ENCODE measurements at places on chromosomes 11 and 22. TPM values are rescaled to one million over a fixed set of nuclear protein-coding genes. Genes with fewer than 3 reads are reported as not detected.

DNA sequence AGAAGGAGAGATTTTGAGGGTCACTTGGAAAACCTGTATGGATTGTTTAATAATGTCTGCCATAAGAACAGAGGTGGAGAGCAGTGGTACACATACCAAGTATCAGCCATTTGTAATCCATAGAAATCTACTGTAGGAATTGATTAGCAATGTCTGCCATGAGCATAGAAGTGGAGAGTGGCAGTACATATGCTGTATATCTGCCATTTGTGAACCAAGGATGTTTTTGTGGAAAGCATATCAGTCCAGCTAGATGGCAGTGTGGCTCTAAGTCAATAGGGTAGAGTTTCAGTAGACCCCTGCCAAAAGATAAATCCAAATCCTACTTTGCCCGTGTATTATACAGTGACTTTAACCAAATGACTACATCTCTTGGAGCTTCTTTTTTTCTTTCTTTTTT, 82.9 kb upstream of the SEZ6L start:
- no peak for DNase-seq

DNA sequence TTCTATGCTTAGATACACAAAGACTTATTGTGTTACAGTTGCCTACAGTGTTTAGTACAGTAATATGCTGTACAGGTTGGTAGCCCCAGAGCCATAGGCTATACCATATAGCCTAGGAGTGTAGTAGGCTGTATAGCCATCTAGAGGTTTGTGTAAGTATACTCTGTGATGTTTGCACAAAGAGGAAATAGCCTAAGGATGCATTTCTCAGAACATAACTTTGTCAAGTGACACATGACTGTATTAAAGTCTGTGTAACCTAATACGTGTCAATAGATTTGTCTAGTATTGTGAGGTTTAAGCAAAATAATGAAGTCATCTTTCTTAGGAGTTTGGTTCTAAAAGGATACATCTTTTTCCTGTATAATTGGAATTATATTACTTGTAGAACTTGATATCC, 5.5 kb downstream of the ZC3H12C start:
- DNase-seq: no peak

DNA sequence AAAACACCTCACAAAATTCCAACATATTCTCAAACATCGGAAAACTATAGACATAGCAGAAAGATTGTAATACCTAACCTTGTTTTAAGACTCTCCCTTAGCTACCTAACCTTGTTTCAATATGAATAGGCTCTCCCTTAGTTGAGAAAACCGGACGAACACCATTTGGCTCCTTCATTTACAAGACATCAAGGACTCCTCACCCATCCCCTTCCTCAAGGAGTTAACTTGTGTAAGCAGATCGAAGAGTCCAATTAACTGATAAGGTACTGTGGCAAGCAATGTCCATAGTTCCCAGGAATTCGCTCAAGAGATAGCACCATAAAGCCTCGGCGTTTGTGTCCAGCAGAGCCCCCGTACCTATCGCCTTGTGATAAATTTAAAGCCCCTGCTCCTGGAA, 4.6 kb upstream of the ACRV1 start:
- DNase-seq: no peak

DNA sequence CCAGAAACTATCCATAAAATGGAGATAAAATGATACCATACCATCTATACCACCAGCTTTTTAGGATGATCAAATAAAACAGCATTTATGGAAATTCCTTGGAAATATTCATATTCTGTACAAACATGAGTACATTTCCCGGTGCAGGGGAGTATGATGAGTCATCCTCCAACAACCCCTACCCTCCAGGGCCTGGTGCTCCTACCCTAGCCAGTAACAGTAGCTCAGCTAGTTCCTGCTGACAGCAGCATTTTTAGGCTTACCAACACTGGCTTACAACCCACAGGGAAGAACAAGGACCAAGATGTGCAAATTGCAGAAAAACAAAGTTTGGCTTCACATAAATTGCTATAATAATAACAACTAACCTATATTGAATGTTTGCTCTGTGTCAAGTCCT, 406.2 kb upstream of the CADM1 start:
- DNase-seq: no peak

Gene CHRNA10
- not detected for total RNA-seq

- DNase-seq: no peak
Measured at GRCh38 chr22:45880716-45881523, 96.0 kb downstream of the WNT7B start.

GRCh38 chr11:66328302-66329144, 7.7 kb downstream of the RIN1 start:
- no peak for DNase-seq

DNA sequence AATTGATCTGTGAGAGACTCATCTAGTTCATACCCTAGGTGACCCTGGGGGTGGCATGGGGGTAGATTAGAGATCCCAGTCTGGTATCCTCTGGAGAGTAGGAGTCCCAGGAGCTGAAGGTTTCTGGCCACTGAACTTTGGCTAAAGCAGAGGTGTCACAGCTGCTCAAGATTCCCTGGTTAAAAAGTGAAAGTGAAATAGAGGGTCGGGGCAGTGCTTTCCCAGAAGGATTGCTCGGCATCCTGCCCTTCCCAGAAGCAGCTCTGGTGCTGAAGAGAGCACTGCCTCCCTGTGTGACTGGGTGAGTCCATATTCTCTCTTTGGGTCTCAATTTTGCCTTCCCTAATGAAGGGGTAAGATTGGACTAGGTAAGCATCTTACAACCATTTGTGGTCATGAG, 653 bp downstream of the IL18BP start:
- no peak for DNase-seq

DNA sequence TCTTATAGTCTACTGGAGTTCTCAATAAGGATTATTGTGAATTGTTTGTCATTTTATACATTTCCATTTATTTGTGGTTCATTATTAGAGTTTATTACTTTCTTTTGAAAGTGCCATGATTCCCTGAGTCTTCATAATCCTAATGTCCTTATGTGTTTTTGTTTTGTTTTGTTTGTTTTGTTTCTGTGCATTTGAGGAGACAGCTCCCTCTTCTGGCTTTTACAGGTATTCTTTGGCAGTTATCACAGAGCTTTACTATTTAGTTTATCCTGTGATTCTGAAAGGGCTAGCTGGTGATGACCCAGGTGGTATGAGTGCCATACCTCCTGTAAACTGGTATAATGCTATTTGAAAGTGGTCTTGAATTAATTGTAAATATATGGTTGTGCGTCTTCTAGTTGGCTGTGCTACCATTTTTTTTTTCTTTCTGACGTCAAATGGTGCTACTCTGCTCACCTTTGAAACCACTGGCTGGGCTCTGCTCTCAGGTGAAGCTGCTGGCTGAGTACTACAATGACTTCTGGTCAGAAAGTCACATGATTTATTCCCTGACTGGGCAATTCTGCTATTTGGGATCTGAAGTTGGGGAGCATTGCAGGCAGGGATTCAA, 751.2 kb downstream of the JRKL start:
- no peak for DNase-seq

DNA sequence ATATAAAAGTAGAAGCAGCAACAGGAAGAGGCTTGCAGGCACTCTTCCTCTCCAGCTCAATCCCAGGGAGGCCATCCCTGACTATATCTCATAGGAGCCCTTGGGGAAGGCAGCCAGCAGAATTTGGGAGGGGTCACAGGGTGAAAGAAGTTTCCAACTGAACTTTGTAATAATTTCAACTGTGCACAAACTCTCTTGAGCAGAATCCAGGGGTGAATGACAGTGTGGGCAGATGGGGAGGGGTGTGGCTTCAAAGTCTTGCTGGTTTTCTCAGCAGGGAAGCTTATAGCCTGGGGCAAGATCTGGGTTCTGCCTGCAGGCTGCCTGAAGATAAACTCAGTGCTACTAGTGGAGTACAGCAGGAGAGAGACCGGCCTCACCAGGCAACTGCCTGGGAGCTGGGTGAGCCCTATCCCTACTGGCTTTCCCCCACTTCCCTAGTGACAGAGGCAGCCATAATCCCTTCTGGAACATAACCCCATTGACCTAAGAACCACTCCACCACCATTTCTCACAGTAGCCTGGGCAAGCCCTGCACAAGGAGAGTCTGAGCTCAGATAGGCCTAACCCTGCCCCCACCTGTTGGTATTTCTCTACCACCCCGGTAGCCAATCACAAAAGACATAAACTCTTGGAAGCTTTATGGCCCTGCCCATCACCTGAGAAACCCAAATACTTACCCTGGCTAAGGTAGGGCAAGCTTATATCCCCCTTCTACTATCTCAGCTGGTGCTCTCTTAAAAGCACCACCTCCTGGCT, 17.8 kb upstream of the TTC12 start:
- no peak for DNase-seq

DNA sequence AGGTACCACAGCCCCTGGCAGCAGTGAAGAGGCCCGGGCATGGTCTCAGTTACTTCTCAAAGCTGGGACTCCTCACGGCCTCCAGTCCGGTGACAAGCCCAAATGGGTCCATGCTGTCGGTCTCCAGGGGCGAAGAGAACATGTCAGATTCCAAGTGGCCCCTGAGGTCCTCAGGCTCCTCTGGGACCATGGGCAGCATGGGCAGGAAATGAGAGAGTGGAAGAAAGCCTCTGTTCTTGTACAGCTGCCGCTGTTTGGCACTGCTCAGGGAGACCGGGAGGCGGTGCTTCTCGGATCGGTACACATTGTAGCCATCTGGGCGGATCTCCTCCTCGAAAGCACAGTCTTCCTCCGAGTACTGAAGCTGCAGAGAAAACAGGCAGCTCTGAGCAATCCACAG, 4.6 kb downstream of the FGF19 start:
- no peak for DNase-seq

Gene HPS4
- 28.5 TPM for total RNA-seq

GRCh38 chr22:46348099-46348695, 12.7 kb downstream of the TRMU start:
- DNase-seq: no peak

- DNase-seq: no peak
Measured at GRCh38 chr11:108880510-108880909, 215.6 kb downstream of the DDX10 start.

DNA sequence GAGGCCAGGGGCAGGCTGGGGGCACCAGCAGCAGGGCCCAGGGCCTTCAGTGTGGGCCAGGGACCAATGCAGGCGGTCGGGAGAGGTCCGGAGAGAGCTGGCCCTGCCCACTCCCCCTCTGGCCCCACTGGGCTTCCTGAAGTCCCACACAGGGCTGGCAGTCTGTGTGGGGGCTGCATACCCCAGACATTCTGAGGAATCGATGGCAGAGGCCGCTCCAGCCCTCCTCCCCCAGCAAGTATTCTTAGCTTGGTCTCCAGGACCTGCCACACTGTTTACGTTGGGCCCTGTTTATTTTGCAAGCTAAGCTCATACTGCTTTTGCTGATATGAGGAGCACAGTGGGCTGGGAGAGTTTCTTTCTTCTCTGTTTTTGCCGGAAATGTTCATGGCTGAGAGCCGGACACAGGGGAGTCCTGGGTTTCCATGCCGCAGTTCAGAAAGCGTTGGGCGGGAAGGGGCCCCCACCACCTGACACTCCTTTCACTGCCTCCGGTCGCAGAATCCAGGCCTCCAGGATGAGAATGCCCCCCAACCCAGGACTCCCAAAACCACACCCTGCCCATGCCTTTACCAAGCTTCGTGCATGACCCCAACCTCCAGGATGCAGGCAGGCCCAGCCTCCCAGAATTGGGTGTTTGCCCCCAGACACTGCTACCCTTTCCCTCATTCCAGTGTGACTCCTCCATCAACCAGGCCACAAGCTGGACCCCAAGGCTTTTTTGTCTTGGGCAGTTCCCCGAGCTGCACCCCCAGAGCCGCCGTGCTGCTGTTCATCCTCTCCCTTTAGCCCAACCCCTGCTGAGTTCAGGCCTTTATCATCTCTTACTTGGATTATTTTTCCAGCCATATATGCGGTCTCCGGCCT, 81.8 kb upstream of the KCNQ1OT1 start:
- DNase-seq: no peak

- no peak for DNase-seq
Measured at GRCh38 chr11:17561526-17561925, 14.5 kb downstream of the OTOG start.

DNA sequence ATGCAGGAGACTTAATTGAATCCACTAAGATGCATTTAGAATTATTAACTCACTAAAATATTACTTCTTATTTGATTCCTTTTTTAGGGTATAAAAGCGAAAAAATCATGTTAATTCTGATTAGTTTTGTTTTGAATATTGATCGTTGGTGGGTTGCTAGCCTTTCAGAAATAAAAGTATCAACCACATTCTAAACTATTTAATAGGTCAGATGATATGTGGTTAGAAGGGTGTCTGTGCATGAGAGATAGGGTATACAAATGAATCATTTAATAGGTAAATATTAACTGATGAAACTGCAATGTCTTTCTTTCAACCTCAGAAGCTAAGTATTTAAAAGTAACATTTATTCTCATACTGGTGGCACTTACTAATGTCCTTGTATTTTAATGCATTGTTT, 515.1 kb downstream of the CNTN5 start:
- no peak for DNase-seq

Gene KBTBD3
- 2.0 TPM for total RNA-seq

GRCh38 chr11:130129922-130130321, 29.7 kb upstream of the ST14 start:
- no peak for DNase-seq

- DNase-seq: no peak
Measured at GRCh38 chr22:23516304-23516703, 63.8 kb downstream of the IGLL1 start.

DNA sequence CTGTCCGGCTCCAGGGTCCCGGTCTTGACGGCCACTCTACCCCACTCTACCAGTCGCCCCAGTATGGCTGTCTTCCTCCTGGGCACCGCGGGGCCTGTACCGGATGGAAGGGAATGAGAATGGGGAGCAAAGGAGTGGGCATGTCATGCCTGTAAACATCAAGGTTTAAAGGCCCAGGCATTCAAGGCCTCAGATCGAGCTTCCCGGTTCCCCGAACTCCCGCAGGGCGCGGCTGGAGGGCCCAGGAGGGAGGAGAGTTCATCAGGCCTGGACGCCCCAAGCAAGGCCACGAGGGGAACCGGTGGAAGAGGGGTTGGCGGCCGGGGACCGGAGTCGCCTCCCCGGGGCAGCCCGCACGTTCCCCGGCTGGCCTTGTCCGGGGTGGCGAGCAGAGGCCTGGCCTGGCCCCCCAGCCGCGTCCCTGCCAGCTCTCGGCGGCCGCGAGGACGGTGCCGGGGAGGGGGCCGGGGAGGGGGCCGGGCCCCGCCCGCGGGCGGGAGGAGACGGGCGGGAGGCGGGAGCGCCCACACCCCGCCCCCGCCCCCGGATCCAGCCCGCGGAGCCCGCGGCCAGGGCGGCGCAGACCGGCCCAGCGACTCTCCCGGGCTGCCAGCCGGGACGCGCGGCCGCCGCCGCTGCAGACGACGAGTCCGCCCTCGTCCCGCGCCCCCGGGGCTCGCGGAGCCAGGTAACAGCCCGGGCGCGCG, at the start of gene CDC42EP1:
Gene CDC42EP1, plus strand, starts transcription at position 580 of the 707 bp plus-strand sequence. CDS start 5,870 bp downstream, outside the sequence.
- no peak for DNase-seq

Gene HMOX1
- total RNA-seq: 13.0 TPM

Gene RFPL1
- not detected for total RNA-seq

GRCh38 chr11:44702889-44703288, 23.9 kb upstream of the TSPAN18 start:
- DNase-seq: no peak
